ENCODE measurements at places on chromosomes 5 and 9.

GRCh38 chr5:39648848-39649227 lies 224.1 kb upstream of the DAB2 start:
- no peak for DNase-seq

DNA sequence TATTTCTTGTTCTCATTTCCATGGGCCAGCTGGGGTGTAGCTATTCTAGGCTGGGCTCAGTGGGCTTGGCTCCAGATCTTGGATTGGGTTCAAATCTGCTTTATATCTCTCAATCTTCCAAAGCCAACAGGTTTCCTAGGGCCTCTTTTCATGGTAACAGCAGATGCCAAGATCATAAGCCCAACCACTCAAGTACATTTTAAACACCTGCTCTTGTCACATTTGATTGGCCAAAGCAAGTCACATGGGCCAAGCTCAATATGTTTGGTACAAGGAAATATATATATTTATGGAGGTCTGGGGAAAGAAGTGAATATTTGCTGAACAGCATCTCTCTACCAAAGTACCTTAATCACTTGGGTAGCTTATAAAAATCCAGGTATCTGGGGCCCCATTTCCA lies 49.5 kb downstream of the MRRF start:
- no peak for DNase-seq

DNA sequence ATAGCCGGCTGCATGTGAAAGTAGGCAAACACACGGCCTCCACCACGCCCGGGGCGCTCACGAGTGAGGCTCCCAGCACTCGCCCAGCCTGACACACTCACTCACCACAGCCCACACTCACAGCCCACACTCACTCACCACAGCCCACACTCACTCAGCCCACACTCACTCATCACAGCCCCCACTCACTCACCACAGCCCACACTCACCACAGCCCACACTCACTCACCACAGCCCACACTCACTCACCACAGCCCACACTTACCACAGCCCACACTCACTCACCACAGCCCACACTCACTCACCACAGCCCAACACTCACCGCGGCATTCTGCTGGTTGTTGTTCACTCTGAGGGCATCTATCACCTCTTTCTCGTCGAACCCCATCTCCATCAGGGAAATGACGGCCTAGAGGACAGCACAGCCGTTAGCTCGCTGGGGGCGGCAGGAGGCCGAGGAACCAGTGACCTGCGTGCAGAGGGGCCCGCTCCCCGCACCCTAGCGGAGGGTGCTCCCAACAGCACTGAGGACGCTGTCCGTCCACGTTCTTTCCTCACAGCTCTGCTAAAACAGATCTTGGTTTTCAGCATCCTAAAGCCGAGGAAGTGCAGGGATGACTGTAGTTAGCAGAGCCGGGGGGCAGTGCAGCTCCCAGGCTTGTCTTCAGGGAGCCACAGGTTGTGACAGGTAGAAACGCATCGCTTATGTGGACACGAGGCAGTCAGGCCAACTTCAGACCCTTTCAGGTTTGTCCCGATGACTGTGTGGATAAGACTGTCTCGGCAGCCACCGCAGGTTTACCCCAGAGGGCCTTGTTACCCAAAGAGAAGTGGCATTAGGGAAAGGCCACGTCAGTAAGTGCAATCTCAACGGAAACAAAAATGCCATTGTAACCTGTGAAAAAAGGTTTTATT lies 21.6 kb downstream of the UBAC1 start:
- DNase-seq = no peak

- no peak for DNase-seq
Measured at GRCh38 chr9:114238891-114239875, 83.7 kb upstream of the ORM1 start.

DNA sequence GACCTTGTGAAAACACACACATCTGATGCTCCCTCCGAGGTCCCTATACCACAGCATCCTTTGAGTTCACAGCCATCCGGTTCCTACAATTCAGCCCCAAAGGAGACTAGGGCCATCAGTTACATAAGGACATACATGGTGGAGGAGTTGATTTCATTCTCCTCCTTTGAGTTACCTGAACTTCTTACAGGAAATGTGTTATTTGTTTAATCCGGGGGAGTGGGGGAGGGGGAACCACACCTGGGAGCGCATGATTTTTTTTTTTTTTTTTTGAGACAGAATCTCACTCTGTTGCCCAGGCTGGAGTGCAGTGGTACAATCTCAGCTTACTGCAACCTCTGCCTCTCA lies 30.7 kb downstream of the SEMA4D start:
- DNase-seq = no peak

All from stimulated activated CD4-positive, alpha-beta T cell treated with anti-CD3 and anti-CD28 coated beads, Interleukin-15, amount 100 ng/mL, for 1 hour (primary cell).